Caco-2 (cell line): ENCODE measurements at places on chromosomes 5 and 9.

DNA sequence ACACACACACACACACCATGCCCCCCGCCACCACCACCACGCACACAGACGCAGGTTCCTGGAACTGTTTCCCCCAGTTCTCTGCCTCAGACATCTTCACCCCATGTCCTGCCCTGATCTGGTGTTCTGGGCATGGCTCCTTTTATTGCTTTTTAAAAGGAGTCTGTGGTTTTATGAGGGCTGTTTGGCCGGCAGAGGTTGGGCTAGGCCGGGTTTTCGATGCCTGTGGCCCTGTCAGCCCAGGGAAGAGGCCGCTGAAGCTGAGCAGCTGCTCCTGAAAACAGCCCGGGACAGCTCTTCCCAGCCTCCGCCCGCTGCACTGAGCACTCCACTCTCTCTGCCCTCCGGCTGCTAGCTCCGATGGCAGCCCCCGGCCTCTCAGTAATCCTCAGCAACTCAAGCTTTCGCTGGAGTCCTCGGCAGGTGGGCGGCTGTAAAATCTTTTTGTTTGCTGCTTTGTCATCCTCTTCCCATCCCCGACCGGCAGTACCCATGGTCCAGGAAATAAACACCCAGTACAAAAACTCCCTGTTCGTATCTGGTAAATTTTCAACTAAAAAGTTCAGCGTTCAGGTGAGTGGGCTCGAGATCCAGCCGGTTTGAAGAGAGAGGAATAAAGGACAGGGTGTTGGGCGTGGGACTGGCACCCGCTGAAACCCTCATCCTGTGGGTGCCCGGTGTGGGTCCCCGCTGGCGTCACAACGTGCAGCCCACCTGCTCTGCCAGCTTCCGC lies 103.0 kb upstream of the ERCC6L2 start:
- peak; percentile 53 for DNase-seq

DNA sequence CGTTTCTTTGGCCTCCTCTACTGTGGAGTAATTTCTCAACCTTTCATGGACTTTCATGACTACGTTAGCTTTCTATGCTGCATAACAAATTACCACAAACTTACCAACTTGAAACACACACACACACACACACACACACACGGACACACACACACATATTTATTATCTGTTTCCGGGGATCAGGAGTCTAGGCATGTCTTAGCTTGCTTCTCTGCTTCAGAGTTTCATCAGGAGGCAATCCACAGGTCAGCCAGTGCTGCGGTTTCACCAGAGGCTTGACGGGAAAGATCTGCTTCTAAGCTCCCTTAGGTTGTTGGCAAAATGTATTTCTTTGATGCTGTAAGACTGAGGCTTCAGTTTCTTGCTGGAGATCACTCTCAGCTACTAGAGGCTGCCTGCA lies 59.0 kb upstream of the C9orf72 start:
- no peak for DNase-seq

- peak; percentile 26 for DNase-seq
Observed at GRCh38 chr9:134570151-134570621, 71.4 kb upstream of the COL5A1 start.

GRCh38 chr5:139185589-139185988 lies 12.6 kb downstream of the SIL1 start:
- no peak for DNase-seq

DNA sequence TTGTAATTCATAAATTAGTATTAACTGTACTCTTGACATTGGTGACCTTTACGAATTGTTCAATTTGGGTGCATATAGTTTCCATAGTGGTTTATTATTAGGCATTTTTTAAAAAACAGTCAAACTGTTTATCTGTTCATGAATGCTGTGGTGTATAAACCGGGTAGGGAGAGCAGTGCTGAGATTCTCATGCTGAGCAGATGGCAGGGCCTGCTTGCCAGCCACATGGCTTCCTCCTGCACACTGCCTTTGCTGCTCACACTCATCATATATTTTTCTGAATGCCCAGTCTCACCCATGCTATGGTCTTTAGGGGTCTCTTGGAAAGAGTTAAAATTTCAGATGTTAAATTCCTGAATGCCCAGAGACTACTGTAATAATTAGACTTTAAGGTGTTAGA lies 40.8 kb downstream of the NNT start:
- DNase-seq: no peak

DNA sequence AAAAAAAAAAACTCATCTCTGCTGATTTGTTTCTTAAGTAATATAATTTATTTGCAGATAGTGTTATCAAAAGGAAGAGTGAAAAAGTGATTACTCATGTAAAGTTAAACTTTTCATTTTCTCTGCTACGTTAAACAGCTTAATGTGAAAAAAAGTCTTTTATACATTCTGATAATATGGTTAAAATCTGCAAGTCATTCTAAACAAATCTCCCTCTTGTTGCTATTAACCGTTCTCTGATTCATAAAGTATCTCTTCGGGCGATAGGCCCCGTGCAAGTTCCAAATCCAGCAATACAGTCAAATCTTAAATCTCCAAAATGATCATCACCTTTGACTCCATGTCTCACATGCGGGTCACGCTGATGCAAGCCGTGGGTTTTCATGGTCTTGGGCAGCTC lies 732.0 kb downstream of the TAF11L14 start:
- DNase-seq: no peak

DNA sequence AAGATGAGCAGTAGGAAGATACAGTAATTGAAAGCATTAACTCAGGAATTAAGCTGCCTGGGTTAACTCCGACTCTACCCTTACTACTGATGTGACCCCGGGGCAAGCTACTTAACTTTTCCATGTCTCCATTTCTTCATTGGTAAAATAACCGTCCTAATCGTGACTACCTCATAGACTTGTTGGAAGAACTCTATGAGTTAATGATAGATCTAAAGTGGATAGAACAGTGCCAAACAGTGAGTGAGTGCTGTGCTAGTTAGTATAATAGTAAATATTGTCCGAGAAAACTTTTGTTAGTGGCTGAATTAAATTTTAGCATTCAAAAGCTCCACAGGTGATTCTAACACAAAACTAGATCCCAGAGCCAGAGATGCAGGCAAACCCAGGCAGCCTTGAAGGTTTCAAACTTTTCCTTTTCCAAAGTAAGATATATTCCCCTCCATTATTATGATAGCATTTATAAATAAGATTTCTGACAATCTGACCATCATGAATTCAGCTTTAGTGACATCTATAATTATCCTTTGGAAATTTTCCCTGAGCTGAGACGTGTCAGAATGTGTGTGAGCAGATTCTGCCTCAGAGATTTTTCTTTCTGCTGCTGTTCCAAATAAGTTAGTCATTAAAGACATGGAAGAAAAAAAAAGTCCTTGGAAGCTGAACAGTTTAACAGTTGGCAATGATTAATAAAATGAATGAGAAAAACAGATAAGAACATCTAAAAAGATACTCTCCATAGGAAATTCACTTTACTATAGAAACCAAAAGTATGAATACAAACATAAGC lies 369.5 kb downstream of the PRELID2 start:
- DNase-seq: no peak

- no peak for DNase-seq
Observed at GRCh38 chr9:4490705-4491625, 697 bp downstream of the SLC1A1 start.

- DNase-seq: peak; percentile 80
Observed at GRCh38 chr5:67209141-67209771, 12.7 kb upstream of the CD180 start.

- DNase-seq: no peak
Observed at GRCh38 chr9:20989923-20990341, 41.5 kb downstream of the HACD4 start.

GRCh38 chr9:115988701-115989100 lies 164.9 kb upstream of the PAPPA start:
- DNase-seq: no peak

GRCh38 chr5:153629027-153629895 lies 138.8 kb downstream of the GRIA1 start:
- peak; percentile 31 for DNase-seq

- DNase-seq: no peak
Observed at GRCh38 chr5:171485668-171486067, 66.2 kb downstream of the FGF18 start.

DNA sequence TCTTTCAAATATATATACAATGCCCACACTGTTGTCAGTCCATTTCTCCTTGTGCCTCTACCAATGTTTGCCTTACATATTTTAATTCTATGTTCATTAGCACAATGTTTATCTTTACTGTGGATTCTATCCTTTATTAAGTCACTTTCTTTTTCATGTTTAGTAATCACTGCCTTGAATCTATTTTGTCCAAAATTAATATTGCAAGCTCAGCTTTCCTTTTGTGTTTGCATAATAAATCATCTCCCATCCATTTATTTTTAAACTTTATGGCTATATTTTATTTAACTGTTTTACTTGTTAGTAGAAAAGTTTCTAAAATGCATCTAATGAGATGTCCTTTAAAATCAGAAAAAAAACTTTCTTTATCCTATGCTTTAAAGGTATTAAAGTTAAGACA lies 126.8 kb upstream of the ACOT12 start:
- DNase-seq: no peak

GRCh38 chr9:136409557-136410455 lies 608 bp downstream of the ENTR1 start:
- no peak for DNase-seq

DNA sequence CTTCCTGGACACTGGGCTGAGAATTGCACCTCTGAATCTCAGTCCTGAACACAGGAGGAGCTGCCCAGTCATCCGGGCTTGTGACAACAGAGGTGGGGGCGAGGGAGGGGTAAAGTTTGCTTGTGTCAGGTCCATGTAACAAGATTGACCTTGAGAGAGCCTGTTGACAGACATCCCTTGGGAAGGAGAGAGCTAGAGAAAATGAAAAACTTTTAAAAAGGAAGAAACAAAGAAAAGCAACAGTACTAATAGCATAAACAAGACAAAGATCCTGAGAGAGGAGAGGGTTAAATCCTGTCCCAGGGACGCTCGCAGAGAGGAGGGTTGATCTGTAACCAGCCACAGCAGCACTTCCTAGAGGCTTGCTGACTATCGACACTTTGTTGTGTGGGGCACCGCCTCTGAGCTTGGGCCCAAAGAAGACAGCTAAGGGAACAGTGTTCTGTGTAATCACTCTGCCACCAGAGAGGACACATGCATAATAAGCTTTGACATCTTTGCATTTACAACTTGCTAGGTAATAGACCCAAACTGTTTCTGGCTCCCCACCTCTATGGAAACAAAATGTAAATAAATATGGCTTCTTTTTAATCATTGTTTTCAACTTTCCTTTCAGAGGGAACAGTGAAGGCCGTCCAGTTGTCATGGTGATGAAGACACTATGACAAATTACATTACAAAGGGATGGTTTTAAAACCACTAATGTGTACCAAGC lies 363.7 kb downstream of the CSNK1G3 start:
- peak; percentile 49 for DNase-seq

- DNase-seq: peak; percentile 61
Observed at GRCh38 chr9:127805620-127806019, 2.9 kb downstream of the FPGS start.

GRCh38 chr9:136525841-136526499 lies 19.9 kb downstream of the NOTCH1 start:
- DNase-seq: no peak

- no peak for DNase-seq
Observed at GRCh38 chr5:40491644-40492043, 188.1 kb upstream of the PTGER4 start.

DNA sequence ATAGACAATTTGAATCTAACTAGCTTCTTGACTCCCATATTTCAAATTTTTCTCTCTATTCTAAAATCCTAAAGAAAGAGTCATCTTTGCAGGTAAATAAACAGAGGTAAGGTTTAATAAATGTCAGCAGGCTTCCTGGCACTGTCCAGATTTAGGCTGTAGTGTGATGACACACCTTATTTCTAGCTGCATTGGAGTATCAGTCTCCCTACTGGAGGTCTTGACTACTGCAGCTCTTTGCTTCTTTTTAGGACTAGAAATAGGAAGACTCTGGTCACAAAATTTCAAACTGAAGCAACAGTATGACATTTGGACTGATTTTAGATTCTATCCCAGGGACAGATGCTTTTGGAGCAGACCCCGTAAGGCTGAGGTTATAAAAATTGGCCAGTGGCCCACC lies 40.7 kb upstream of the PPP3R2 start:
- no peak for DNase-seq

- no peak for DNase-seq
Observed at GRCh38 chr9:125972012-125972729, 225.0 kb downstream of the PBX3 start.

DNA sequence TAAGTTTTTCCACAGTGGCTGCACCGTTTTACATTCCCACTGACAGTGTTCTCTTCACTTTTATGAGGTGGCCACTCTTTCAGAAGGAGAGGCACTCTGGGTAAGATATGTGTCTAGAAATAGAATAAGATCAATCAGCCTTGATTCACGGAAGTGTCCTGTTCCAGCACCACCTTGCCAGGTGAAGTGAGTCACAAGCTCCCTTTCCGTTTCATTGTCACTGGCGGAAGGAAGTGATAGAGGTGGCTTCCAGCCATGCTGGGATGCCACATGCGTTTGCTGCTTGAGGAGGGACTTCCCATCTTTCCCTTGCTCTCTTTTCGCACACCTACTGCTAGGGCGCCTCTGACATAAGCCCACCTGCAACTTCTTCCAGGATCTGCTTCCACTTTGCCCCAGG lies 217.1 kb downstream of the PIK3R1 start:
- no peak for DNase-seq

- DNase-seq: no peak
Observed at GRCh38 chr5:92807085-92807484, 773.9 kb downstream of the NR2F1-AS1 start.

- no peak for DNase-seq
Observed at GRCh38 chr9:13791816-13792215, 512.3 kb upstream of the MPDZ start.

DNA sequence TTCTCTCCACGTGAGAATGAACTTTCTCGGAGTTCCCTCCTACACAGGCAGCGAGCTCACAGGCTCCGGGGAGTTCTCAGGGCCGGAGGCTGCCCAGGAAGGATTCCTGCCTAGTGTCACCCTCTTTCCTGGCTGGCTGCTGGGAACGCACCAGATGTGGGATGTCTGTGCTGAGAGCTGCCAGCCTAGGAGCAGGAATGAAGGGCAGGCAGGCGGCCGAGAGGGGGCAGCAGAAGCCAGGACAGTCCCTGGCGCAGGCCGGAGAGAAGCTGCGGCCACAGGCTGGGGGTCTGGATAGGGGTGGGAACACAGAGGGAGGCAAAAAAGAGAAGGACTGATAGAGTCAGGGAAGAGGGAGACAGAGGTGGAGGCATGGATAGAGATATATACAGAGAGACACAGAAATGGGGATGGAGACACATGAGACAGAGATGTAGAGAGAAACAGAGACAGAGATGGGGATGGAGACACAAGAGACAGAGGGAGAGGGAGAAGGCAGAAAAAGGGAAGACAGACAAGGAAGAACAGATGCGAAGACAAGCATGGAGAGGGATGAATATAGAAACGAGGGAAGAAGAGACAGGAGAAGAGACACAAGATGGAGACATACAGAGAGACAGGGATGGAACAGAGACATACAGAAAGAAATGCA lies 25.3 kb upstream of the ENHO start:
- peak; percentile 73 for DNase-seq

- no peak for DNase-seq
Observed at GRCh38 chr9:117678871-117679270, 25.3 kb upstream of the TLR4 start.

- no peak for DNase-seq
Observed at GRCh38 chr5:102758576-102758975, 3.5 kb downstream of the PAM start.
